H1 (cell line): ENCODE measurements at places on chromosomes 2 and 18.

DNA sequence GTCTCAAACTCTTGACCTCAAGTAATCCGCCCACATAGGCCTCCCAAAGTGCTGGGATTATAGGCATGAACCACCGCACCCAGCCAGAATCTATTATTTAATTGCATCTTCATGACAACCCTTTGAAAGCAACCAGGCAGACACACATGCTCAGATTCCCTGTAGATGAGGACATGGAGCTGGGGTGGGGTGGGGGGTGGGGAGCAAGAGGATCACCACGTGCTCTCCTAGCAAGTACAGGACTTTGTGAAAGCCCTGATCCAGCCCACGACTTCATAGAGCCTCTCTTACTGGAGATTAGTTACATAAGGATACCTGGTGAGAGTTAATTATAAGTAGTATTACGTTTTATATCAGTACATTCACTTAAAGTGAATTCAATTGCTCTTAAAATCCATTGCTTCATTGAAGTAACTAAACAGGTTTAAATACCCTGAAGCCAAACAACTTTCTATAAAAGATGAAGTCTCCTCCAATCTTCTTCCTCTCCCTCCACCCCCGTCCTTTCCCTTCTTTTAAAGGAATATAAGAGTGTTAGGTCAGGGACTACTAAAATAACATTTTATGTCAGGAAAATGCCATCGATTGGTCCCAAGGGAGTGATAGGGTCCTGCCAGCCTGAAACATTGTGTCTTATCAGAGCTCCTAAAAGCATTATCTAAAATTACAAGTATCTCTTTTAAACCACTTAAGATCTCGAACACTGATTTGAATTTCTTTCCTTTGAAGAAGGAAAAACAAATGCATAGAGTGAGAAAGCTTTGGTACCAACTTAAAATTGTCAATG is 123.9 kb downstream of the EPHA4 start:
- no peak for DNase-seq

GRCh38 chr2:71757351-71757750 is 304.0 kb downstream of the DYSF start:
- no peak for DNase-seq

DNA sequence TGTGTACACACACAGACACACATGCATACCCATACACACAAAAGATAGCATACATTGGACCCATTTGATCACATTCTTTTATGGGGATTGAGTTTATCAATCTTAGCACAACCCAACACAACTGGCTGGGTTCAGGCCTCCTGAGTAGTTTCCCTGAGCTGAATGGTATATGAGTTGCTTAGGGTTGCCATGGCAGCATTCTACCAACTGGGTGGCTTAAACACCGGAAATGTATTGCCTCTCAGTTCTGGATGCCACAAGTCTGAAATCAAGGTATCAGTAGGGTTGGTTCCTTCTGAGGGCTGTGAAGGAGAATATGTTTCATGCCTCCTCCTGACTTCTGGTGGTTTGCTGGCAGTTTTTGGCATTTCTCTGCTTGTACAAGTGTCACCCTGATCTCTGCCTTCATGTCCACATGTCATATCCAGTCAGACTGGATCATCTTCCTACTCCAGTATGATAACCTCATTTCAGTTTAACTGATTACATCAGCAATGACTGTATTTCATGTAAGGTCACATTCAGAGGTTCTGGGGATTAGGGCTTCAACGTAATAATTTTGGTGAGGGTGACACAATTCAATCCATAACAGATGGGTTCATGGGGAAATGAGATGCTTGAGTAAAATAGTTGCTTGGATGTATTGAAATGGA is 212.7 kb downstream of the KCNE4 start:
- DNase-seq, result no peak

DNA sequence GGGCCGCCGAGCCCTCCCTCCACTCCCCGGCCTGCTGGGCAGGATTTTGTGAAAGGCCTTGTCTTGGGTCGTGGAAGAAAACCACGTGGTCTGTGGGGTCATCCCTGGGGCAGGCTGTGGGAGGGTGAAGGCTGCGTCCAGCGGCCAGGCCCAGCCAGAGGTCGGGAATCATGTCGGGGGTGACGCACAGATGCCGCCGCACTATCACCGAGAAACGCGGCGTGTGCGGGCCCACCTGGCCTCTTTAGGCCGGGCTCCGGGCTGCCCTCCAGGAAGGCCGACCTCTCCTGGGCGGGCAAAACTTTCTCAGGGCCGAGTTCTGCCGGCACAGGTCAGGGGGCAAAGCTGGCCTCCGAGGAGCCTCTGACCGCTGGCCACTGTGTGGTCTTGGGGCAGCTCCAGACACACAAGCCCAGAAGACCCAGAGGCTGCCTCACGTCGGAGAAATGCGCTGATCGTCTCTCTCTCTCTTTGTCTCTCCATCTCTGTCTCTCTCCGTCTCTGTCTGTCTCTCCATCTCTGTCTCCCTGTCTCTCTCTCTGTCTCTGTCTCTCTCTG is 28.4 kb downstream of the NFATC1 start:
- DNase-seq, result no peak

- no peak for DNase-seq
Observed at GRCh38 chr2:124804014-124804940, 779.2 kb downstream of the CNTNAP5 start.

GRCh38 chr2:27356056-27356381 is 545 bp downstream of the GTF3C2 start:
- peak; percentile 69 for DNase-seq

- no peak for DNase-seq
Observed at GRCh38 chr2:74372674-74373073, 7.4 kb downstream of the DCTN1 start.

DNA sequence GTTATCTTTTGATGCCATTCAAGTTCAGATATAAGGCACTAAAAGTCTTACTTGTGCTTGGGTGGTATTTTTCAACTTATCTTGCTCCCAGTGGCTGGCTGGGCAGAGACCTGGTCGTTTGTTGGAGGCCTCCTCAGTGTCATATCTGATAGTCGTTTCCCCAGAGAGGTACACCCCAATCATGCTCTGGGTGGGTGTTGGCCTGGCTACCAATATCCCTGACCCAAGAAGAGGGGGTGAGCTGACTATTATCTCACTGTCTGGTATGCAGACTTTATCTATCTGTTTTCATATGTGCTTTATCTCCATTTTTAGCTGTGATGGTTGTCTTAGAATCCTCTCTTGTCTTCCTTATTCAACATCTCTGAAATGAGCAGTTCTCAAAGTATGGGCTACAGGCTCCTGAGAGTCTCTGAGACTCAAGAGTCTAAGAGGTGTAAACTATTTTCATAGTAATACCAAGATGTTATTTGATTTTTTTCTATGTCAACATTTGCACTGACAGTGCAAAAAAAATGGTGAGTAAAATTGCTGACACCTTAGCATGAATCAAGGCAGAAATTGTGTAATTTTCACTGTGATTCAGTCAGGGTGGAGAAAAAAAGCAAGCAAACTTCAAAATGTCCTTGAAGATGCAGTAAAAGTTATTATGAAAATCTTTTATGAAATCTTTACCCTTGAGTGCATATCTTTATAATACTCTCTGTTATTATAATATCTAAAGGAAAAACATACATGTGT is 12.3 kb upstream of the PLEK start:
- DNase-seq, result no peak

- DNase-seq, result no peak
Observed at GRCh38 chr18:22946217-22946616, 13.1 kb downstream of the RBBP8 start.
